ENCODE measurements at places on chromosomes 2 and 18.
A peak's percentile ranks its signal among the peaks of the same experiment; 100 is the strongest.

DNA sequence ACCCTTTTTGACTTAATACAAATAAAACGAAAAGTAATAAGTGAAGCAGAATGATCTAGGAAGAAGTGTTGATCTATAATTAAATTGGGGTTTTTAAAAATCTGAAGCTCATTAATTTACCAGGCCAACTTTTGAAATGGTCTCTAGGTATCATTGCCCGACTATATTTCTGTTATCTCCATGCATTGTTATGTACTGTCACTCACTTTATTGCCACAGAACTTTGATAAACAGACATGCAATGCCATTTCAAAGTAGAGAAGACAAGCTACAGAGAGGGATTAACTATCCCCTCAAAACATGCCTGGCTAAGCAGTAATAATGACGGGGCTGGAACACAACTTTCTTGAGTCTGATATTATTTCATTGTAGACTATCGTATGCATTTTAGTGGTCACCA lies 147.6 kb upstream of the ITGA4 start:
- DNase-seq, result no peak

DNA sequence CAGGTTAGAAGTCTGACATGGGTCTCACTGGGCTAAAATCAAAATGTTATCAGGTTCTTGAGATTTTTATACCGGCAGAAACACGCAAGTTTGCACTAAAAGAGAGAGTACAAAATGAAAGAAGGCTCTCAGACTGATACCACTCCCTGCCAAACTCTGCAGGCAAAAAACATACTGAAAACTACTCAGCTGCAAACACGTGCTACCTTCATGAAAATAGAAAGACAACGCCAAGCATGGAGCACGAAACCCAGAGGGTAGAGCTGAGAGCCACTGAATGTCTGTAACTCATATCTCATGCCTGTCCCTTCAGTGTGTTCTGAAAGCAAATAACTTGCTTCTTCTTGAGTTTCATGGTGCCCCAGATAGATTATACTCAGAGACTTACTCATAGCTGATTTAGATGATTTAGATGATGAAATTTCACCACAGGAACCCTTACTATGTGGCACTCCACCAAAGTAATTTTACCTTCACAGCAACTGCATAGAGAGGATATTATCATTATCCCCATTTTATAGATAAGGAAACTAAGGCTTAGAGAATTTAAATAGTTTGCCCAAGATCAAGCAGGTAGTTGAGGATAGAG lies 313.0 kb upstream of the SLC39A10 start:
- no peak for DNase-seq

DNA sequence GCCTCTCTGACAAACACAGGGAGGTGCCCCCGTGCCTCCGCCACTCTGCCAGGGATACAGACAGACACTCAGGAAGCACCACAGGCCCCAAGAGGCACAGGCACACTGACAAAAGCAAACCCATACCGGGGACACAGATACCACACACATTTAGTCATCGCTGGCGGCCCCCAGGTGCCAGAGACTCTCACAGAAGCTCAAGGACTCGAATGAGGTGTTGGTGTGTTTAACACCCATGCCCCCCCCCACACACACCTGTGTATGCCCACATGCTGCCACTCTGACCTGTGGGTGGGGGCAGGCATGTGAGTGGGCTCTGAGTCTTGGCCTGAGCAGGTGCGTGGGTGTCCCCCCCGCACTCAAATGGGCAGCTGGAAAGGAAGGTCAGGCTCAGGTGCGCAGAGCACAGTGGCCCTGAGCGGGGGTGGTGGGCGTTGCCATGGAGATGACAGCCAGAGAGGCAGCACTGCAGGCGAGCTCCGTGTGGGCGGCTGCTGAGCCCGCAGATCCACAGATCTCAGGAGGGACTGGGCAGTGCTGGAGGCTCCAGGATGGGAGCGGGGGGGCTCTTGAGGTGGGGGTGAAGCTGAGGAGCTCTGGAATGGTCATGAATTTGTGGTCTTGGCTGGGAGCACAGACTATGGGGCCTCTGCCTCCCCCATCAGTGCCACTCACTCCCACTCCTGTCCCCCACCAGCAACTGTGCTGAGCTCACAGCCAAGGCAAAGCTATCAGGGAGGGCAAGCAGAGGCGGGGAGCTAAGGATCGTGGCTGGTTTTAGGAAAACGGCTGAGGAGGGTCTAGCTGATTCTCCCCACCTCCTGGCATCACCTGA lies 73.9 kb upstream of the TAF1B start:
- DNase-seq, result no peak

DNA sequence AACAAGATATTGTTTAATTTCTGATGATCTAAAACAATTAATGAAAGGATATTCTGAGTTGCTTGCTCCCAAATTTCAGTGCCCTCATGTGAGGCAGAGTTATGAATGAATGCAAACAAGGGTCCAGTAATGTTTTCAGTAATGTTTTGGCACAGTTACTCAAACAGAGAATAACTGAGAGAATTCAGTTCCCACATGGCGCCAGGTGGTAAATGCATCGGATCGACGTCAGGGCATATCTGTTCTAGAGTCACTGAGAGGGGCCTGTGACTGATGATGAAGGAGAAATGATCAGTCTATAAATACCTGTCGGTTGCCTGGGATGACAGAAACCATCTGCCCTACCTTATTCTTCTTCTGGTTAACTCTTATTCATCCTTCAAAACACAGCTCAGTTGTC lies 81.4 kb downstream of the KCNS3 start:
- DNase-seq, result no peak

DNA sequence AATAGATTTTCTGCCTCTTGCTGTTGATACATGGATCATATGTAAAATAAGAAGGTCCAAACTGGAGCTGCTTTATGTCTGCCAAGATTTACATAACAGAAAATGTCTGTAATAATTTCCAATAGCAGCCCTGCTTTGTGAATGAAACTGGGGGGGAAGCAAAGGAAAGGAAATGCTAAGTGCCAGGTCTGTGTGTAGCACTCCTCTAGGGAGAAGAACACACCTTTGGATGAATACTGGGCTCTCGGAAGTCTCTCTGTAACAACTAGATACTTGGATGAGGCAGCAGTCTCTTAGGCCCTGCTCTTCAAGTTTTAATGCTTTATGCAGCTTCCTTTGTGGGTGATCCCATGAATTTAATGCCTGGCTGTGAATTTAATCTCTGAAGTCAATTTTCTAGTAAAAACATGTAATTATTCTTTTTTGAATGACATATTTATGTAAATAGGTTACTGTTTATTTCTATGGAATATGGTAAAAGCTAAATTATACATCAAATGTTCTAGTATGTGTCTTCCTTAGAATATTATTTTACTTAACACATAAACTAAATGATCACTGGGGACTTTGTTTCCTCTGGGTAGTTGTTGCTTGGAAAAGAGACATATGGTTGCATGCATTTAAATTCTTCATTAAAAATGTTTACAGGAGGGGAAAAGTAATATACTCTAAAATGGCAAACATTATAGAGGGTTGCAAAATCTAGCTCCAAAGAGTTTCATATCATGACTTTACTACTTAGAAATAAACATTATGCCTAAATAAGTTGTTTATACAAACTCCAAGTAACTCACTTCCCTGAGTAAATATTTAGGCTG lies 336.6 kb upstream of the CWC22 start:
- no peak for DNase-seq

- DNase-seq, result no peak
Observed at GRCh38 chr2:241091734-241092445, 10.2 kb downstream of the MTERF4 start.

GRCh38 chr2:68388358-68388757 lies 23.3 kb downstream of the PLEK start:
- no peak for DNase-seq

- DNase-seq, result no peak
Observed at GRCh38 chr2:24920809-24921441, 888 bp upstream of the ADCY3 start.

GRCh38 chr18:32773382-32773712 lies 524 bp upstream of the KLHL14 start:
- no peak for DNase-seq

DNA sequence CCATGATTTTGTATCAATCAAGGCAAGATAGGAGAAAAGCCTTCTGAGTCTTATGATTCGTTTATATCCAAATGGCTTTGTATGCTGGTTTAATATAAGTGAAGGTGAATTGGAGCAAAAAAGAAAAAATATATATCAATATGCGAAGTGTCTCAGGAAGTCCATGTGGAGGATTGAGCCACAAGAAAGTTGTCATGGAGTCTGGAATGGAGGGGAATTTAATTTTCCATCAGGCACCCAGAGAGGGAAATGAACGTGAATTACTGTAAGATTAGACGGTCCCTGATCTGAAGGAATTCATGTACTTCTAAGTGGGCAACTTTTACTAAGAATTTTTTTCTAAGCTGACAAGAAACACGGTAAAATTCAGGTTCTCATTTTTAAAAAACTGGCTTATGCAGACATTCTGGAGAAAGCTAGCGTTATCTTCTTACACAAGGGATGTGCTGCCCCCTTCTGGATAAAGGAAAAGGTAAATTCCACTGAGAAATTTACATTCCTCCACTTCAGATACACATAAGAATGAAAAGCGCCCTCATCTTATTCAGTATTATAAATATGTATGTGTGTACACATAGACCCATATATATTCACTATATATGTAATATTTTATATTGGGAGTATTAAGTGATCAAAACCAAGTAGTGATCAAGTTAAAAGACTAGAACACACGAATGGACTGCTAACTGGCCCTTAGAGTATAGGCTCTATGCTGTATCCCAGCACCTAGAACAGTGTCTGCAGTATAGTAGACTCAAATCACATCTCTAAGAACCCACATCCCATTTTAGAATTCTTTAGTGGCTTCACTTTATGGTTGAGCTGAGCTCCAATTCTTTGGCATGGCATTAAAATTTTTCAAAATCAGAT lies 289.0 kb upstream of the TFPI start:
- no peak for DNase-seq

DNA sequence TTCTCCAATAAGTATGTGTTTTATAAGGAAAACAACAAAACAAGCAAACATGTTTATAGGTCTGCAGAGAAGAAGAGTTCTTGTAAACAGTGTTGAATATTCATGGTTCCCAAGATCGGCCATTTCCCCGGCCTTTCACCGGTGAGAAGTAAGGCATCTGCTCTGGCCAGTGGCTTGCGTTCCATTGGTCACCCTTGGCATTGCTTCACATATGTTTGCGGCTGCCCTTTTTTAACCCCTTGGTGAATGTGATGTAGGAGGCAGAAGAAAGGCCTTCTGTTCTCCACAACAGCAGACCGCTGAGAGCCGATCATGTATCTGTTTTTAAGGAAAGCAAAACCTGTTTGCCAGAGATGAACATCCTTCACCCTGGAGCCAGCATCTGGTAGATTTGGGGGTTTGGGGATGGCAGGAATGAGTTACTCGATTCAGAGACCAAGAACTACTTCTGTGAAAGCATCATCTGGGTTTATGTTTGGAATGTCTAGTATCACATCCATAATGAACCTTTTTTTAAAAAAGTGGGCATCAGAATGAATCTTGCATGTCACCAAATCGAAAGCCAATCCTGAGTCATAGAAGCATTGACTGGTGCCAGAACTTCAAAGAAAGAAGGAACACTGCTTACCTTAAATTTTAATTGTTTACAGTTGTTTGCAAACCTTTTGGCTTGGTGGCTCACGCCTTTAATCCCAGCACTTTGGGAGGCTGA lies 112.3 kb downstream of the AGAP1 start:
- DNase-seq, result no peak

DNA sequence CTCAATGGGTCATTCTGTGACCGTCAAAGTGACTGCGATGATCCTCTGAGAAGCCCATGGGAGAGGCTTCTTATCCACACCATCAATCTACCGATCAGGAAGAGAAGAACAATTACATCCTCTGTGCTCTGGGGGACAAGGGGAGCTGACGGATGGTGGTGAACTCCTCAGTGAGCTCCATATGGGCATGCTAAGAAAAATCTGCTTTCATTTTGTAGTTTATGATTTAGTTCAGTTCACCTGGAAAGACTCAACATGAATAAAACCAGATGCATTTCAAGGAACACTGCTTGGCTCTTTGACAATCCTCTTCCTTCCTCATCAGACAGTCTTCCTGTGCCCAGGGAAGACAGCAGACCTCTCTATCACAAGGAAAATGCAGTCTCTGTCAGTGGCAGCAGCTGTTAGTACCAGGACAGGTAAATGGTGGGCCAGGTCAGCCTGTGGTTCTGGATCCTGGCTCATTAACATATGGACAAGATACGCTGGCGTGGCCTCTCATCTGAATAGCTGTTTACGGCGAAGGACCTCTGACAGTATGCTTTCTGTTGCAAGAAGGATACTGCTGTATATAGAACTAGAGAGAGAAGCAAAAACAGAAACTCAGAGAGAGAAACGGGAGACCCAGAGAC lies 176.9 kb downstream of the BCL2 start:
- DNase-seq, result no peak

DNA sequence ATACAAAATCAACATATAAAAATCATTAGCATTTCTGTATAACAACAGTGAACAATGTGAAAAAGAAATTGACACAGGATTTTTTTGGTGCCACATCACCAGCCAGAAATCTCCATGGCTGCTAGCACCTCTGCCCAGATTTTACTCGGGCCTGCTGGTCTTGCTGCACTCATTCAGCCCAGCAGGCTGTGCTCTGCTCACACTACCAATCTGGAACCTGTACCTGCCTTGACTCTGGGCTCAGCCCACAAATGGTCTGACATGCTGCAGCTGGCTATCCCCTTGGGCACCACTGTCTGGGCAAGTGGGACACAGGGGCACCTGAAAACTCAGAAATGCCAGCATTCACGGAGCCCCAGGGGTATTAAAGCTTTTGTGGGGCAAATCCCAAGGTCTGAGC lies 392.5 kb upstream of the NRXN1 start:
- no peak for DNase-seq

GRCh38 chr18:44699572-44700261 lies 19.0 kb downstream of the SETBP1 start:
- DNase-seq, result no peak

DNA sequence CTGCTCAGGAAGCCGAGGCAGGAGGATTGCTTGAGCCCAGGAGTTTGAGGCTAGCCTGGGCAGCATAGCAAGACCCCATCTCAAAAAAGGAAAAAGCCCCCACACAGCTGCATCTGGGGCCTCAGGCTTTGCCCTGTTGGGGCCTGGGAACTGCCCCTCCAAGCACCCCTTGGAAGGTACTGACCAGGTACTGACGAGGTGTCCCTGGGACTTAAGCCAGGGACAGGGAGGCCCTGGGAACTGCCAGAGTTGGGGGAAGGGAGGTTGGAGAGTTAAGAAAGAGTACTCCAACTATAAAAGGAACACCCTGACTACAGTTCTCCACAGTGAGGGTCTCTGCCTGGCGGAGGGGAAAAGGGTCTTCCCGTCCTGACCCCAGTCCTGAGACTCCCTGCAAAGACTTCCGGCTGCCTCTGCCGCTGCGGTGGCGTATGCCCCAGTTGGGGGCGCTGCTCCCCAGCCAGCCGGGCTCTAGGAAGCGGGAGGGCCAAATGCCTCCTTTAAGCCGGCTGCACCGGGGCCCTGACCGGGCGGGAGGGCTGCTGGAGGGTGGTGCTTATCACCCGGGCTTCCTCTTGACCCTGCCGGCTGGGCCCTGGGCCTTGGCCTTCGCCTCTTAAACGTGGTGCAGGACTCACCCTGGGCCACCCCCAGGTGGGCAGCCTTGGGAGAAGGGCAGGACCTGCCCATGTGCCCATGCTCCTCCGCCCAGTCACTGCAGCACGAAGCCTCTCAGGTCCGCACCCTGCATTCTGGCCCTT lies 12.8 kb downstream of the SLC30A3 start:
- DNase-seq, result peak; percentile 61
